ENCODE measurements at places on chromosomes 7 and 10.

DNA sequence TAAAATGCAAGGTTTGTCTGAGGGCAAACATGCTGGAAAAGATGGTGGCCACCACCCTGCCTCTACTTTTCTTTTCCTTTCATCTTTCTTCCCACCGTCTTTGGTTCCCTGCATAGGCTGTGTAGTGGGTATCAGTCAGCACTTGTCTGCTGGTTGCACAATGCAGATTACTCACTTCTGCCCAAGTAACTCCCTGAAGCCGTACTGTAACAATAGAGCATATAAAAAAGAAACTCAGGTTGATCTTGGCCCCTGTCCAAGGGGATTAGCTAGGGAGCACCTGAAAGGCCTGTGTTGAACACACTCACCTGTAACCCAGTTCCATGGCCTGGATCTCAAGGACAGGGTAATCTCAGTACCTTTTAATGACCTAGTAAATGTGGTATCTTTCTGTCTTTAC, 533.0 kb upstream of the GALNT17 start:
- no peak for DNase-seq

- peak; percentile 74 for DNase-seq
Observed at GRCh38 chr7:5428478-5429252, 5.0 kb upstream of the TNRC18 start.

DNA sequence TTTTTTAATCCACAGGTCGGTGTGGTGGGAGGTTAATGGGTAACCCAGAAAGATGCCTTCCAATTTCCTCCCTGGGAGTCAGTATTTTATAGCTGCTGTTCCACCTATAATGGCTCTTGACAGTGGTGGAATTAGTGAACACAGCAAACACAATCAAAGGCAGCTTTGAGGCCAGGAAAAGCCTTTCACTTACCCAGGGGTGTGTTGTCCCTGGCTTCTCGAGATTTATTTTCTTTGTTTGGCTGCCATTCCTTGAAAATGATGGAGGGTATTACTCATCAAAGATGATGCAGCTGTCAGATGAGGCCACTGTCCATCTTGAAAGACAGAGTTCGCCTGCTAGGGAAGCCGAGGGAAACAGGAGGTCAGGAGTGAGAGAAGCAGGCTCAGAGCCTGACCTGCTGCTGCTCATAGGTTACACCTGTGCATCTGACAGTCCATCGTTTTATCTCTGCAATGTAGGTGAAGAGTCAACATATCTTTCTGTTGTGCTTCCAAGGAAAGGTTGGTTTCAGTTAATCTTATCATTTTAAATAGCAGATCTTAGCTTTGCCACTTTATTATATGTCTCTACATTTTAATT, 221.6 kb downstream of the XPNPEP1 start:
- no peak for DNase-seq

DNA sequence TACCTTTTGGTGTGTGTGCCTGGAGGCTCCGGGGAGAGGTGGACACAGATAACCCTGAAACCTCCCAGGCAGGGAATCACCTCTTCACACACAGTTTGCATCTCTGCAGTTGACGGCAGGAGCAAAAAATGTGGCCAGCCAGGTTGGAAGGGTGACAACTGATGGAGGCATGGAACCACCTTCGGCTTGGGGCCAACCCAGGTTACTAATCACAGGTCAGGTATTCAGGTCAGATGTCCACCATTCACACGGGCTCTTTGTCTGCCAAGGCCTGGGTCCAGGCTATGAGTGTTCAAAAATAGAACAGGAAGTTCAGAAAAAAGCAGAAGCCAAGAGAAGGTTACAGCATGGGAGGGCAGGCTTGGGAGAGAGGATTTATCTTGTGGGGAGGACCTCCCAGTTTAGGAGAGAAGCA, 137.2 kb upstream of the EFCAB10 start:
- no peak for DNase-seq

GRCh38 chr10:31697271-31698180, 231.1 kb downstream of the ARHGAP12 start:
- peak; percentile 62 for DNase-seq

DNA sequence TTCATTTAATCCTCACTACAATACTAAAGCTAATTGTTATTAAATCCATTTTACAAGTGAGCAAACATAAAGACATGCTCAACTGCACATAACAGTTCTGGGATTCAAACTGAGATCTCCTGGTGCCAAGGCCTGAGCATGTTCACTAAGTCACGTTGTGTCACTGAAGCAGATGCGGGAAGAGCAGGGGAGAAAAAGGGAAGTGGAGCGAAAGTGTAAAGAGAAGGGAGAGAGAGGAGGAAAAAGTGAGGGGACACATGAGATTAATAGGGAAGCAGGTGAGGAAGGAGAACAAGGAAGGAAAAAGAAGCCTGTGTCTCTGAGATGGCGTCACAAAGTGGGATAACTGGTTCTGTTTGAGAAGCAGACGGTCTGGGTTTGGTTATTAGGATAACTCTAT, 38.9 kb upstream of the KAT6B start:
- no peak for DNase-seq

- no peak for DNase-seq
Observed at GRCh38 chr10:65273115-65273514, 1652.7 kb upstream of the LRRTM3 start.

DNA sequence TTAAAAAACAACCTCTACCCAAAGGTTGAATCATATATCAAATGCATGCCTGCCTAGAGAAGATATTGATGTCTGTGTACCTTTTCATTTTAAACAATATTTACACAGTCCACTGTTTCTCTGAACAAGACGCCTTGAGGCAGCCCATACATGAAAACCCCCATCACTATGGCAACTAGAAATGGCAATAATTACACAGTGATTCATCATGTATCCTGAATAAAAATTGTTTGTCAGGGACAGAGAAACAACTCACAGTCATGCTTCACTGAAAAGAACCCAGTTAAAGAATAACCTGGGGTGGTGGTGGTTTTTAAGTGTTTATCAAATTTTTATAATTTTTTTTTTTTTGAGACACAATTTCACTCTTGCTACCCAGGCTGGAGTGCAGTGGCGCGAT, 19.7 kb downstream of the DNAJC12 start:
- no peak for DNase-seq

DNA sequence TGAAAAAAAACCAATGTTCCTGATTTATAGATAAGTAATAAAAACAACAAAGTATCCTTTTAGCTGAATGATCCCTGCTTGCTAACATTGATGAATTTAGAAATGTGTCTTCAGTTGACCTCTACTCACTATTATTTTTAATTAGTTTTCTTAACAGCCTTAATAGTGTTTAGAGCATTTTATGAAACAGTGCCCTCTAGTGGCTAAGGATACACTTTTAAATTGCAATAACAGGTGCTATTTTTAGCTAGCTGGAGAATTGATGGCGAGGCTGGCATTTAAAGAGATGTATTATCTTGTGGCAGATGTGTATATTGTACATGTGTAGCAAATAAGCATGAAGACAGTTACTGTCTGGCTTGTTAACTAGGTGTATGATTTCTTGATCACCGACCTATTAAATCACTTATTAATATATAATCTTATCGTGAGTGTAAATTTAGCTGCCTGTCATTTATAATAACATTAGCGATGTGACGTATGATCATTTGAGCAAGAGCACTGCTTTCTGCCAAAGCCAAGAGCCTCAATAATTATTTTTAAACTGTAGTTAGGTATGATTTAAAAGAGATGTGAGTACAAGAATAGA, 451.9 kb downstream of the DPP6 start:
- peak; percentile 60 for DNase-seq

GRCh38 chr7:47392241-47392759, 189.6 kb downstream of the TNS3 start:
- peak; percentile 15 for DNase-seq

DNA sequence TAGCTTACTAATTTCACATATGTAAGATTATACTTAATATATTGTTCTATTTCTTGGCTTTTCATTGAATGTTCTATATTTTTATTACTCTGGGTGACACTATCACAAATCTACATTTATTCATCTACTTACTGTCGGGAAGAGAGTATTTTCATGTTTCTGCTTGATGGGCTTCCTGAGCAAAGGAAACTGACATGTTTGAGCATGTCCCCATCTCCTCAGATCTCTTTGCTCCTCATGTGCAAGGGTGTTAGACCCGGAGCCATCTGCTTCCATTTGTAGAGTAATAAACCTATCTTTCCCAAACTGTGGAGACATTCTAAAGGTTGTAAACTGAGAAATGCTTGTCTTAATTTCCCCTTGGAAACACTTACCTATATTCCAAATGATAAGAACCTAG, 103.5 kb downstream of the LSMEM1 start:
- no peak for DNase-seq

DNA sequence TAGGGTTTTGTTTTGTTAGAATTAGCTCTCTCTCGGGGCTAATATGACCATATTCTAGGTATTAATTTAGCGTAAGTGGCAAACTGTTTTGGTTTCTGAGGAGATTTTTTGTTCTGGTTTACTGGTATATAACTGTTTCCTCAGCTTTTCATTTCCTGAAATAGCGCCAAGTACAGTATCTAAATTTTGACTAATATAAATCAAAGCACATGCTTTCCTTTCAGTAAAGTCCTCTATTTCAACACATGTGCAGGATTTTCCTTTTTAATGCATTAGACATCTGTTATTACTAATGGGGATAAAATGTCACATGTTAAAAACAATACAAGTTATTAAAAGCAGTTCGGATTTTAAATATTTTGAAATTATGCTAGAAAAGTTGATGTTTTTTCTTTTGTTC, 11.3 kb downstream of the FERD3L start:
- no peak for DNase-seq

- DNase-seq, result no peak
Observed at GRCh38 chr7:74338366-74339108, 49.3 kb downstream of the CLIP2 start.

DNA sequence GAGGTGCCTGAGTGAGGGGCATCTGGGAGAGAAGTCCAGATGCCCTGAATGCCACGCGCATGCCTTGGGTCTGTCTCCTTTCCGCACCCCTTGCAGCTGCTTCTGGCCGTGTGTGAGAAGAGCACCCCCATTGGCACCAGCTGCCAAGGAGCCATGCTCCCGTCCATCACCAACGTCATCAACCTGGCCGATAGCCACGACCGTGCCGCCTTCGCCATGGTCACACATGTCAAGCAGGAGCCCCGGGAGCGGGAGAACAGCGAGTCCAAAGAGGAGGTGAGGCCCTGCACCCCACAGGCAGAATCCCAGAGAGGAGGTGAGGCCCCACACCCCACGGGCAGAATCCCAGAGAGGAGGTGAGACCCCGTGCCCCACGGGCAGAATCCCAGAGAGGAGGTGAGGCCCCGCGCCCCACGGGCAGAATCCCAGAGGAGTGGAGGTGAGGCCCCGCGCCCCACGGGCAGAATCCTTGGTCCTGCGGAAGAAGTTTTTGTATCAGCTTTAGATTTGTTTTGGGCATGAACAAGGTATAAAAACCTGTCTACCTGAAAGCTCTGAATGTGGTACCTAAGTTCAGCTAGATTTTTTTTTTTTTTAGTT, 91.8 kb downstream of the TRRAP start:
- DNase-seq, result no peak

GRCh38 chr7:106063024-106063423, 49.1 kb downstream of the SYPL1 start:
- DNase-seq, result no peak

DNA sequence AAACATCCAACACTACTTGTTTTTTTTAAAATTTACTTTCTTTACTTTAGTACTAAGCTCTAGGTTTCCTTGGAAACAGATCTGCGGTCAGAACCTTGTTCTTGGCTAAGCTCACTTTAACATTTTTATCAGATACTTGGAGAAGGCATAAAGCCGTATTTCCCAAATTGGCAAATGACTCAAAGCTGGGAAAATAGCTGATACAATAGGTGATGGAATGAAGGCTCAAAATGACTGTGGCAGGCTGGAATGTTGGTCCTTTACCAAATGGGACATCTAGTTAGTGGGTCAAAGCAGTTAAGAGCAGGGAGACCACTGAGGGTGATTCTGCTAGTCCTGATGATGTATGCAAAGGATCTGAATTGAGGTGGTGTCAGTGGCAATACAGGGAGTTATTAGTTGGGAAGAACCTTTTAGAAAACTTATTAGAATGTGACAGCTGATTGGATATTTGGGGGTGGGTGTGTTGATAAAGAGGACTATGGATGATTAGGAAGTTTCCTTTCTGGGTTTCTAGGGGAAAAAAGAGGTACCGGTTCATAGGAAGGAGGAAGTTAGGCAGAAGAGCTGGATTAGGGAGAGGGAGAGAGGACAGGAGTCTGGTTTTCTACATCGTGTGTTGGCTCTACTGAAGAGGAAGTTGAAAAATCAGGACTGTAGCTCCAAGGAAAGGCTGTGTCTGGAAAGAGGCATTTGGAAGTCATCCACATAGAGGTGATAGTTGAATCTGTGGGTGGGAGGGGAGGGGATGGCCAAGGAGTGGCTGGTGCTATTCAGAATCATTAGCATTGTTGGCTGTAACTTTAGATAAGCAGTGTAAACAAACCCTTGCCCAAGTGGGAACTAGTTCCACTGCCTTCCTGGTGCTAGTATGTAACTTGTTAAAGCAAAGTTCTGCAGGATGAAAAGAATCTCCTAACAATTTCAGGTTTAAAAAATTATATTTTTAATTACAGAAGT, 13.1 kb downstream of the PLCE1 start:
- DNase-seq, result no peak

GRCh38 chr10:44906486-44906885, 4.7 kb upstream of the TMEM72 start:
- no peak for DNase-seq

- no peak for DNase-seq
Observed at GRCh38 chr7:54161621-54162020, 380.6 kb upstream of the VSTM2A start.

GRCh38 chr10:127254276-127254675, 57.9 kb upstream of the INSYN2A start:
- DNase-seq, result no peak

DNA sequence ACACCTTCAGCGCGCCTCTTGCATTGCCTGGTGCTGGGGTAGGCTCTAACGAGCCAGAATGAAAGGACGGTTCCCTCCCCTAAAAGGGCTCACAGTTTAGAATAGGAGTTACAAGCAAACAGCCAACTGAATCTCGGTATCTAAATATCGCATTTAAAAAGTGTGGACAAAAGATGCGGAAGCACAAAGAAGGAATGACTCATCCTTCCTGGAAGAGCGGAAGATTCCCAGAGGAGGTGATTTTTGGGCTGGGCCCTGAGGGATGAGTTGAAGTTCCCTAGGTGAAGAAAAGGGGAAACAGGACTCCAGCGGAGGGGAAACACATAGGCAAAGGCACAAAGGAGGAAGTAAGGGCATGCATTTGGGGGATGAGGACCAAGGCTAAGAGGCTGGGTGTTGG, 29.9 kb downstream of the SRRM3 start:
- DNase-seq, result no peak

DNA sequence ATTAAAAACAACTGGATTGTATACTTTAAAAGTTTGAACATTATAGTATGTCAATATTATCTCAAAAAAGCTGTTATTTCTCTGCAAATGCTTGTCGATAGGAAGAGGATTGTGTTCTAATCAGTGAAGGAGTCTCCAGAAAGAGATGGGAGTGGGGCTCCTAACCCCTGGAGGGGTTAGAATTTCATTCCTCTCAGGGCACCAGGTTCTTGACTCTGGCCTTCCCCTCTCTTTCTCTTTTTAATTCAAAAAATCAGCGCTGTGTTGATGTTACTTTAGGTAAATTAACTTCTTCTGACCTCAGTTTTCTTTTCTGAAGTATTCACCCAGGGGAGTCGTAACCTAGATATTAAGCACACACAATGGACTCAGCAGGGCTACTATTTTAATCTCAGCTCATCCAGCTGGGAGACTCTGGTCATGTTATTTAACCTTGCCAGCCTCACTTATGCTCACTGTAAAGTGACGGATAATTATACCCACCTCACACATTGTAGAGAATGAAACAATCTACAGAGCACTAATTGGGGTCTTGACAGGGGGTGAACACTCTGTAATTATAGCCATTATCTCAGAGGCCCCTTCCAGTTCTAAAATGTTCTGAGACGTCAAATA, 59.4 kb downstream of the GCC1 start:
- DNase-seq, result no peak

- no peak for DNase-seq
Observed at GRCh38 chr7:44980393-44981034, 1.7 kb upstream of the MYO1G start.

Measured in putamen (tissue), 1 donor.